ENCODE measurements at places on chromosomes 7 and 10. TPM values are rescaled to one million over a fixed set of nuclear protein-coding genes. Genes with fewer than 3 reads are reported as not detected.

The AKR1D1 gene
- not detected for total RNA-seq

The AKR1E2 gene
- 6.3 TPM for total RNA-seq

The ANKRD61 gene
- total RNA-seq, result 0.84 TPM

The CUZD1 gene
- total RNA-seq, result 1.4 TPM

The ADAMTS14 gene
- total RNA-seq, result 0.16 TPM

The RP9 gene
- total RNA-seq, result 37.1 TPM

The ADARB2 gene
- total RNA-seq, result not detected

The GLRX3 gene
- 233 TPM for total RNA-seq

The PTN gene
- not detected for total RNA-seq

The CUBN gene
- 0.06 TPM for total RNA-seq

The TMEM184A gene
- 7.7 TPM for total RNA-seq

The GPER1 gene
- 1.2 TPM for total RNA-seq

The ANKRD30A gene
- 0.86 TPM for total RNA-seq

The SLC26A3 gene
- not detected for total RNA-seq

The HTRA1 gene
- 52.0 TPM for total RNA-seq

The GNAI1 gene
- 30.8 TPM for total RNA-seq

The ANXA8L1 gene
- total RNA-seq, result 127 TPM

The MMD2 gene
- not detected for total RNA-seq

The CALN1 gene
- total RNA-seq, result not detected

The FAM107B gene
- total RNA-seq, result 105 TPM

The PRTFDC1 gene
- total RNA-seq, result 17.7 TPM

The PTPRN2 gene
- 1.0 TPM for total RNA-seq

Measured in A549 treated with Hydrocortisone at 1 μM for 4 hours (cell line).